ENCODE measurements at places on chromosomes 1 and 21.

GRCh38 chr1:32890516-32891240 lies 4.4 kb downstream of the HPCA start:
- no peaks in the 10 kb centered on the region for H3K36me3 ChIP-seq
- DNase-seq = no peak
- H3K4me3 ChIP-seq = no peak overlapping the region
- no peak overlapping the region for H3K27ac ChIP-seq
- H3K4me1 ChIP-seq = peaks cover 7% of the 10 kb centered on the region

DNA sequence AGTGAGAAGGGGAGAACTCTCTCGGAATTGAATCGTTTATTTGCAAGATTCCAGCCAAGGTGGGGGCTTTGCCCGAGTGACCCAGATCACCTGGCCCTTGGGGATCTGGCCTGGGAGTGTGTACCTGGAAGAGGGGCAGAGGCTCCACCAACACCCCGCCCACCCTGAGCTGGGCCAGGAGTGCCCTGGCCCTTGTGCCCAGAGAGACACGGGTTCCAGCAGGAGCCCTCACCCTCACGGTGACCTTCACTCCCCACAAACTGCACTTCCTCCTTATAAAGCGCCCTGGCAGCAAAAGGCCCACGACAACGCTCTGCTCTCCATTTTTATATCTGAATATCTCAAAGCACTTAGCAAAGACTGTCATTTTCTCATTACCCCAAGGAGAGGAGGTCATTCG lies 16.6 kb downstream of the CASZ1 start:
- H3K27me3 ChIP-seq = peaks cover 1% of the 10 kb centered on the region
- no peak overlapping the region for H3K27ac ChIP-seq
- no peak for DNase-seq
- no peaks in the 10 kb centered on the region for H3K36me3 ChIP-seq
- H3K4me3 ChIP-seq = no peak overlapping the region

DNA sequence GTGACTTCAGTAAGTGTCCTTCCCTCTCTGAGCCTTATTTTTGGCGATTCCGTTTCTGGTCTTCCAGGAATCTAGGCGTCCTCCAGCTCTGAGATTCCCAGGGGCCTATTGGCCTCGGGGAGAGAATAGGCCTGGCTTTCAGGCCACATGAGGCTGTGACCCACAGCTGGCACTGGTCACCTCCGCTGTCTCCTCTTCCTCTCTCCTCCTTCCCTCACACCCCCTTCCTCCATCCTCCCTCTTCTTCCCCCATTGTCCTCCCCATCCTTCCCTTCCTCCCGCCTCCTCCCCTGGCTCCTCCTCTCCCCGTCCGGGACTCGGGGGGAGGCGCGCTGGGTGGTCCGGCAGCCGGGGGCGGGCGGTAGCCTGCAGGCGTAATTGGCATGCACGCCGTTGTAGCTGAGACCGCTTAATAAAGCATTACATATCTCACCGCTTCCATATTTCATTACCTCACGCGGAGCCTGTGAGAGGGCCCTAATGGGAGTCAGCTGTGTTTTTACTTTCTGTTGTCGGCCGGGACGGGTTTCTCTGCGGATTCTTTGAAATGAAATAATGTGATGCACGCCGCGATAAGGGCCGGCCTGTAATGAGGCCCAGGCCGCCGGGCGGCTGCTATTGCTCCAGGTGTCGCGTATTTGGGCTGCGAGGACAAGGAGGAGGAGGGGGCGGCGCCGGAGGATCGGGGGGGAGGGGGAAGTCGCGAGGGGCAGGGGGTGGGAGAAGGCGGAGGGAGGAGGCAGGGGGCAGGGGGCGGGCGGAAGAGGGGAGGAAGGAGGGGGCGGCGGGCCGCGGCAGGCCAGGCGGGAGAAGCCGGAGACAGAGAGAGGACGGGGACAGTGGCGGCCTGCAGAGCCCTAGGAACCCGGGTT lies 95.3 kb downstream of the FOXD2 start:
- H3K27ac ChIP-seq = no peak overlapping the region
- peaks cover 62% of the 10 kb centered on the region for H3K27me3 ChIP-seq
- peak overlapping the region; percentile 44 for H3K4me3 ChIP-seq
- H3K4me1 ChIP-seq = peaks cover 8% of the 10 kb centered on the region
- no peaks in the 10 kb centered on the region for H3K36me3 ChIP-seq
- no peak for DNase-seq

- H3K4me3 ChIP-seq = no peak overlapping the region
- peak overlapping the region; percentile 69 for H3K27ac ChIP-seq
- DNase-seq = no peak
- H3K4me1 ChIP-seq = peaks cover 48% of the 10 kb centered on the region
These were observed 87.9 kb downstream of the ITPKB start for GRCh38 chr1:226651041-226651731.

GRCh38 chr1:211625040-211625439 lies 46.1 kb upstream of the SLC30A1 start:
- H3K36me3 ChIP-seq = no peaks in the 10 kb centered on the region
- H3K27ac ChIP-seq = no peak overlapping the region
- no peak overlapping the region for H3K4me3 ChIP-seq
- peak; percentile 60 for DNase-seq
- H3K4me1 ChIP-seq = peaks cover 10% of the 10 kb centered on the region

DNA sequence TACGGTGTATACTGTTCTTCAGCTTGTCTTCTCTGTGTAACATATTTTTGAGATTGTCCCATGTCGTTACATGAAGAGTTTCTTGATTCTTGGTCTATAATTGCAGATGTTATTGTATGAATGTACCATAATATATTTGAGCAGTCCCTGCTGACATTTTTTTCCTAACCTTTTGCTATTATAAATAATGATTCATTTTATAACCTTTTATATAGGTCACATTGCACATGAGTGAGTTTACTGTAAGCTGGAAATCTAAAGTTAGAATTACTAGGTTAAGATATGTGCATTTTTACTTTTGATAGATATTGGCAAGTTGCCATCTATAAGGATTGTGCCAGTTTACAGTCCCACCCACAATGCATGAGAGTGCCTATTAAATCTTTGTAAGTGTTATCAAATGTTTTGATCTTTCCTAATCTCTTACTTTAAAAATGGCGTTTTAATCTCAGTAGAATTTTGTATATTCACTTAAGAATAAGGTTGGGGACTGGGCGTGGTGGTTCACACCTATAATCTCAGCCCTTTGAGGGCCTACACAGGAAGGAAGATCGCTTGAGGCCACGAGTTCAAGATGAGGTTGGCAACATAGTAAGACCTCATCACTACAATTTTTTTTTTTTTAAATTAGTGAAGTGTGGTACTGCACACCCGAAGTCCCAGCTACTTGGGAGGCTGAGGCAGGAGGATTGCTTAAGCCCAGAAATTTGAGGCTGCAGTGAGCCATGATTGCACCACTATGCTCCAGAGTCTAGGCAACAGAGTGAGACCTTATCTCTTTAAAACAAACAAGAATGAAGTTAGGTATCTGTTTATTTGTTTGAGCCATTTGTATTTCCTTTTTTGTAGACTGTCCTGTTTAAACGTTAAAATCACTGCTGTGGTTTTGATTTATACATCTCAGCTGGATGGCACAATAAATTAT lies 36.5 kb downstream of the ZMYM1 start:
- no peak overlapping the region for H3K4me3 ChIP-seq
- no peak for DNase-seq
- peaks cover 10% of the 10 kb centered on the region for H3K36me3 ChIP-seq

DNA sequence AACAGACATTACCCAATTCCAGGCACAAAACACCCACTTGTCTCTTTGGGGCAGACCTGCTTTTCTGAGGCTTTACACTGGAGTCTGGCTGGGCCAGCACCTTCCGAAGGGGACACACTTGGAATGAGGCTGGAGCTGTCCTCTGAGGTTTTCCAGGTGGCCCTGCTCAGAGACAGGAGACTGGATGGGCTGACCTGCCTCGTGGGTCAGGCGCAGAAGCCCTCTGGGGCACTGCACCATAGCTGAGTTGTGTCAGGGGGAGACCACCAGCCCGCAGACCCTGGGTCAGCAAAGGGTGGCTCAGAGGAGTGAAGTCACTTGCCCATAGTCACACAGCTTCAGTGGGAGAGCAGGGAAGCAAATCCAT lies 1.8 kb downstream of the SH2D5 start:
- peak overlapping the region; percentile 6 for H3K4me3 ChIP-seq
- H3K27me3 ChIP-seq = peaks cover 32% of the 10 kb centered on the region
- DNase-seq = no peak
- H3K36me3 ChIP-seq = peaks cover under 1% of the 10 kb centered on the region
- no peak overlapping the region for H3K27ac ChIP-seq

DNA sequence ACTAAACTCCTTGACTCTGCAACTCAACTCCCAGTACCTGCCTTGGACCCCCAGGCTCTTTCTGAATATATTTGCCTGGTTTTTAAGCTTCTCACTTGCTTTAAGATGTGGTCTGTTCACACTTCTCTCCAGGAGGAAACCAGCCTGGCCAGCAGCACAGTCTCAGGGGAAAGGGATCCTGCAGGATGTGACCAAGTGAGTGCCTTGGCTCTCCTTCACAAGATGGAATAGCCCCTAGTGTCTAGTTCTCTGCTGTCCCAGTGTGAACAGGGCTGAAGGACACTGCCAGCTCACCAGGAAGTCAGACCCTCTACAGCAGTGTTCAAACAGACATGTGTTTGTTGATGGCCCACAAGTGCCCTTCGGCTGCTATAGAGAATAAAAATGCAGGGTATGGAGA lies 32.9 kb downstream of the CD244 start:
- peaks cover 2% of the 10 kb centered on the region for H3K36me3 ChIP-seq
- peaks cover 14% of the 10 kb centered on the region for H3K4me1 ChIP-seq

GRCh38 chr1:155964193-155964592 lies 14.2 kb downstream of the ARHGEF2 start:
- peak overlapping the region; percentile 27 for H3K27ac ChIP-seq
- H3K4me1 ChIP-seq = peaks cover 33% of the 10 kb centered on the region
- H3K4me3 ChIP-seq = no peak overlapping the region
- H3K27me3 ChIP-seq = no peaks in the 10 kb centered on the region

- DNase-seq = no peak
- no peak overlapping the region for H3K27ac ChIP-seq
- peaks cover 10% of the 10 kb centered on the region for H3K4me1 ChIP-seq
- no peaks in the 10 kb centered on the region for H3K27me3 ChIP-seq
These were observed 8.4 kb downstream of the PANK4 start for GRCh38 chr1:2517966-2518365.

- no peaks in the 10 kb centered on the region for H3K36me3 ChIP-seq
- no peak overlapping the region for H3K27ac ChIP-seq
- H3K4me1 ChIP-seq = no peaks in the 10 kb centered on the region
- H3K27me3 ChIP-seq = no peaks in the 10 kb centered on the region
- DNase-seq = no peak
These were observed 371.8 kb downstream of the HHAT start for GRCh38 chr1:210700511-210700910.

- H3K4me1 ChIP-seq = no peaks in the 10 kb centered on the region
- H3K27me3 ChIP-seq = peaks cover 4% of the 10 kb centered on the region
- H3K27ac ChIP-seq = no peak overlapping the region
- H3K4me3 ChIP-seq = no peak overlapping the region
These were observed 42.2 kb downstream of the LRRC53 start for GRCh38 chr1:74470251-74470650.

- H3K27me3 ChIP-seq = peaks cover 63% of the 10 kb centered on the region
- no peaks in the 10 kb centered on the region for H3K36me3 ChIP-seq
- no peak for DNase-seq
- H3K4me1 ChIP-seq = peaks cover 20% of the 10 kb centered on the region
These were observed 546 bp upstream of the ZNF697 start for GRCh38 chr1:119648620-119649004.

DNA sequence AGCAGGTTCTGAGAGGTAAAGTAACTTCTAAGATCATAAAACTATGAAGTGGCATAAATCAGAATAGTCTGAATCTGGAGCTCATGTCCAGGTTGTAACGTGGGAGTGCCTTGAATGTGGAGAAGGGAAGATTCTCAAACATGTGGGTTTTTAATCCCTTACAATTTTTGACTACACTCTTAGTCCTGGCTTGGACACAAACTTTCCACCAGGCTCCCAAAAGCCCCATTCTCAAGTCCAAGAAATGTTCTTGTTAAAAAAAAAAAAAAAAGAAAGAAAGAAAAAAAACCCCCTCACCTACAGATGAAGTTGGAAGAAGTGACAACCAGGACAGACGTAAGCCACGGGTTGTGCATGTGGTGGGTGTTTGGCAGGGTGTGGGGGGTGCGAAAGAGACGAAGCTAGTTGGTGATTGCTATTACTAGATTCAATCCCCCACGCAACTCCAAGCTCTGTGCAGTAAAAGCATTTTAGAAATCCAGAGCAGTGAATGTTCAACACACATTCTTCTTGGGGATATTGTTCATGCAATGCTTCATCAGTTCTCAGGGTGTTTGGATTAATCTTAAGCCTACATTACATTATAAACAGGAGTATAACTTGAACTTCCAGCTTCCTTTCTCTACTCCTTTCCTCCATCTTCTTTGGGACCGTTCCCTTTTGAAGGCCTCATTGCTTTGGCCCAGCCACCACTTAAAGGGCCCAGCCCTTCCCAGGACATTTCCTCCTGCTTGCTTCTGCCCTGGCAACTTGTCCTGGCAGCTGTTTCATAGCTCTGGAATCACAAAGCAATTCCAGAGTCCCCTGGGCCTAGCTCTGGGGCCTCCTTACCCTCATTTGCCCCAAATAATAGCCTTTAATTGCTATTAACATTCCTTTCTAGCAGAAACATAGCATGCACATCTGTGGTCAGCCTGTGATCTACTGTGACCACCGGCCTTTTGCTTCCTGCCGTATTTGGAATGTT lies 41.8 kb downstream of the PHC2 start:
- H3K36me3 ChIP-seq = no peaks in the 10 kb centered on the region
- H3K4me3 ChIP-seq = no peak overlapping the region
- no peak overlapping the region for H3K27ac ChIP-seq

GRCh38 chr1:235902677-235903542 lies 36.2 kb upstream of the LYST start:
- H3K4me3 ChIP-seq = no peak overlapping the region
- no peaks in the 10 kb centered on the region for H3K27me3 ChIP-seq
- no peaks in the 10 kb centered on the region for H3K36me3 ChIP-seq
- no peak for DNase-seq

- no peak overlapping the region for H3K4me3 ChIP-seq
- no peak for DNase-seq
- no peak overlapping the region for H3K27ac ChIP-seq
These were observed 4.3 kb upstream of the FGGY start for GRCh38 chr1:59292562-59292961.

GRCh38 chr1:182207300-182207699 lies 145.8 kb upstream of the ZNF648 start:
- H3K4me1 ChIP-seq = no peaks in the 10 kb centered on the region
- H3K27me3 ChIP-seq = no peaks in the 10 kb centered on the region
- no peaks in the 10 kb centered on the region for H3K36me3 ChIP-seq
- DNase-seq = no peak
- no peak overlapping the region for H3K27ac ChIP-seq
- no peak overlapping the region for H3K4me3 ChIP-seq
